GM12892 (cell line): ENCODE measurements at places on chromosomes 5 and 9.

DNA sequence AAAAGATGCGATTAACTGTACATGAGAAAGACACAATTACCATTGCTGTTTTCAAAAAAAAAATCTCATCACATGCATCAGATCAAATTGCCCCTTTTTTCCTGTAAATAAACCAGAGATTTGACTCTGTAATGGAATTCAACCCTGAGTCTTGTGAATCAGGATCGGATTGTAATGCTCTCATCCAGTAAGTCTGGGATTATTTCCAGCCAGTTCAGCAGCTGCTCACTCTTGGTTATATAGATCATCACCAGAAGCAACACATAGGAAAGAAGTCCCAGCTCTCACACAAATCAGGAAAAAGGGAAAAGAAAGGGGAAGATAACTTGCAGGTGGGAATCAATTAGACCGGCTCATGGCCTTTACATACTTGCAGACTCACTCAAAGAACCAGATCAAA, 97.8 kb upstream of the SPOCK1 start:
- no peak for DNase-seq

DNA sequence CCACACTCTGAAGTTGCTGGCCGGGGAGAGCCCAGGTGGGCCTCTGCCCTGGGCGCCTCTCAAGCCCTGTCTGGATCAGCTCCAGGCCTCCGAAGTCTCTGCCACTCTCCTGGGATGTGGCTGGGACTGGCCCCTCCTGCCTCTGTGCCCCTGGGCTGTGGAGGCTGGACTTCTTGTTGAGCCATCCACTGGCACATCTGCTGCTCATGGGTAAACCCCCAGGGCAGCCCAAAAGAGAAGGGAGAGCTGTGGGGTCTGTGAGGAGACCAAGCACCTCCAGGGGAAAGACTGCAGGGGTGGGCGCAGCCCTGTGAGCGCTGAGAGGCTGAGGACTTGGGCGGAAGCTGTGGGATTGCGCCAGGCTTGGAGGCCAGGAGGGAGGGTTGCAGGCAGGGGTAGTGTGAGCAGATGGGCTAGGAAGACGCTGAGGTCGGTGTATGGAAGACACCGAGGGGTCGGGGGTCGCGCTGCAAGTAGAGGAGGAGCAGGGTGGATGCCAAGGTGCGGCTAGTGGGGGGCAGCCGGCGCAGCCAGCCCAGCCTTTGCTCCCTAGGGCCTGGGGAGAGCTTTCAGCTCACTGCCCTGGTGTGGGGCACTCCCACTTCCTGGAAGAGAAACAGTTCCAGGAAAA, 118.1 kb downstream of the WNK2 start:
- DNase-seq: peak; percentile 18

GRCh38 chr9:111068771-111069170, 30.5 kb upstream of the LPAR1 start:
- DNase-seq: no peak

- no peak for DNase-seq
These were observed 101.4 kb upstream of the SMARCA2 start for GRCh38 chr9:1913631-1914330.

DNA sequence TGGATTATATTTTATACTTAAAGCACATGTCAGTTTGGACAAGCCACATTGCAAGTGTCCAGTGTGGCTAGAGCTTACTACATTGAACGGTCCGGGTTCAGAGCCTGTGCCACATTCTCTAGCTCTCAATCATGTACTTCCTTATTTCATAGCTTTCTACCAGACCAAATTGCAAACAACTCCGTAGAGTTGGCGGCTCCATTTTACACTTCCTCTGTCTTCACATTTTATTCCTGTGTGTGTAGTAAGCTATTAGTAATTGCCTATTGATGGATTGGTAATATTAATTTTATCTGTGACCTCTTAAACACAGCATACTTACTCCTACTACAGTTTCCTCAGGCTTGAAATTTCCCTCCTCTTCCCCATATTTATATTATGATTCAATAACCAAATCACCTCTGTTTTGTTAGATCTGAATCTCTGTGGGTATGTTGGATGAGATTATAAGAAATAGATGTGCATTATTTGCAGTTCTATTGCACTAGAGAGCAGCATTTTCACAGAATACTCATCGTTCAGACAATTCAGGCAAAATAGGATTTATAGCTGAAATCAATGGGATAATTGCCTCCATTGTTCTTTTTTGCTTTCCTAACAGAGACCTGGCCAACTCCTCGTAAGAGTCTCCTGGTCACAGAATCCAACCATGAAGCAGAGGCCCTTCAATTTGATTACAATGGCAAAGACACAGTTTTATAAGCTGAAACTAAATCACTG, 29.0 kb upstream of the C9orf72 start:
- no peak for DNase-seq

GRCh38 chr9:125519734-125520133, 187.3 kb downstream of the MAPKAP1 start:
- no peak for DNase-seq

DNA sequence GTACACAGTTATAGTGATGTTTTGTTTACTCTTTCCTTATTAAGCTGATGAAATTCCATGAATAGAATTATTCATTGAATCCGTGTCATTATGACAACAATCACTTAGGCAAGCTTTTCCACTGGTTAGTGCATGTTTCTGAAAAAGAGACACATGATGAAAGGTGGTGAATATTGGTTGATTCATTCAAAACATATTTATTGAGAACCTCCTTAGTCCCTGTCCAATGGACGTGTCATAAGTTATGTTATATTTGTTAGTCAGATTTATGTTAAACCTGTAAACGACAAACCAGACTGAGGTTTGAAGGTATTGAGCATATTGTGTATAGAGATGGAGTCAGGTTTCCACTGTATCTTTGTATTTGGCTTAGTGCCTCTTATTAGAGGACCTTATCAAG, 1888.9 kb upstream of the CDH6 start:
- no peak for DNase-seq
